ENCODE measurements at places on chromosomes 2 and 18.

GRCh38 chr2:112694182-112694581 is 26.6 kb upstream of the NT5DC4 start:
- DNase-seq, result no peak

DNA sequence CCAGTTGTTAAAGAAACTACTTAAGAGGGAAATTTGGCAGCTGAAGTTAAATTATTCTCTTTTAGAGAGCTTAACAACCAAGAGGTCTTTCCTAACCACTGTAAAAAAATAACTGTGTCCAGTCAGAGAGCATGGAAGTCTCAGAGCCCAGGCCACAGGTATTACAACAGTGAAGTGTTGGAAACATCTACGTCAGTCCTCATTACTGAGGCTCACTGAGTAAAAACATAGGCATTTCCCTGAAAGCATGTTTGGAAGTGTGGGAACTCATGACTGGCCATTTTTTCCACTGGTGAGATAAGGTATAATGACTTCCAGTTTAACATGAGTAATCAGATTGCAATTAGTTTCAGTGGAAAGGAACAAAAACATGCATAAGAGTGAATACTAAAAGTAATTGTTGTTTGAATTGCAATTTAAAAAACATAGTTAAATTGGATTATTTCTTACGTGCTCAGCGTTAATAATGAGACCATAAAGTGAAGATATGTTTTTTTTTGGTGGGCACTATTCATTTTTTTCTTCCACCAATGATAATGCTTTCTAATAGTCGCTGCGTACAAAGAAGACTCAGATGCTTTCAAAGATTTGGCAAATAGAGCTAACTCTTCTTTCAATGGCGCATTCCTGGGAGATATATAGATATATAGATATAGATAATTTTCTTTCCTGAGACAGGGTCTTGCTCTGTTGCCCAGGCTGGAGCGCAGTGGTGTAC is 60.8 kb downstream of the EFEMP1 start:
- no peak for DNase-seq

- DNase-seq, result no peak
These were observed 86.8 kb downstream of the OLA1 start for GRCh38 chr2:174161490-174161889.

DNA sequence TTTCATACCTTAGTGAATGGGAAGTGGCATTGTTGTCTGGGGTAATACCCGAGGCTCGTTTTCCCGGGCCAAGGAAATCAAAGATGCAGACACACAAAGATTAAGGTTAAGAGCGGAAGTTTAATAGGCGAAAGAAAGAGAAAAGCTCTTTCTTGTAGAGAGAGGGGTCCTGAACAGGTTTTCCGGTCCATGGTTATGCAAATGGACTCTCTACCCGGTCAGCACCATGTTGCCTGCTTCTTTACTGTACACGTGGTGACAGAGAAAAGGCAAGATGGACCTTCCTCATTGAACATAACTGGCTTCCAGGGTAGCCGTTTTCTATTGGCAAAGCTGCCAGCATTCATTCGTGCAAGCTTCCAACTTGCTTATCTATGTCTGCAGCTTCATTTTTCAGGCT is 2063.5 kb downstream of the SUCLG1 start:
- DNase-seq, result no peak

DNA sequence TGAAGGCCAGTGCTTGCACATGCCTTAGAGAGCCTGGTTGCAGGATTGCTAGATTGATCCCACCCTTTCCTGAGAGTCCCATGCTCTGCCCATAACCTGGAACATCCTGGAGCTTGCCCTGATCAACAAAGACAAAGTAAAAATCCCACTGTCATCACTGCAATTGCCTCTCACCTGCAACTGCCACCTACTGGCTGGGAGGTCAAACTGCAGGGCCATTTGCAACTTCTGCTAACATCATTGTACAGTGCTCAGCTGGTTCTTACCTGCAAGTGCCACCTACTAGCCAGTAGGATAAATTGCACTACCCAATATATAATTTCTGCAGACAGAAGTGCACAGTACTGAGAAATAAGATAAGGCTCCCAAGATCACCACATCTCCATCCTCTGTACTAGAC is 947.5 kb downstream of the CPS1 start:
- no peak for DNase-seq

DNA sequence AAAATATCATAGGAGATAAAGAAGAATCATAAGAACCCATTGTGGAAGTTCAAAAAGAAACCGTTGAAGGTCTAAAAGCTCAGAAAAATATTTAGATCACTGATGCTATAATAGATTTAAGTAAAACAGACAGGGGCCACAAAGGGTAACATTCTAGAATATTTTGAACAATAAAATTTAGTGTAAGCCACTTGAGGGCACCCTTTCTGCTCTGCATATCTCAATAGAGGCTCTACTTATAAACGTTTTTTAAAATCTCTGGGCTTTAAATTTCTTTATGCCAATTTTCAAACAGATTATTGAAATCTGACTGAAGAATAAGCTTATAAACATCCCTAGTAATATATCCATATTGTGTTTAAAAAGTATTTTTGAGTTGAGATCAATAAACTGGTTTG is 57.6 kb upstream of the IL1RL1 start:
- DNase-seq, result no peak

Measured in WTC11 (cell line).